ENCODE measurements at places on chromosomes 7 and 10.

DNA sequence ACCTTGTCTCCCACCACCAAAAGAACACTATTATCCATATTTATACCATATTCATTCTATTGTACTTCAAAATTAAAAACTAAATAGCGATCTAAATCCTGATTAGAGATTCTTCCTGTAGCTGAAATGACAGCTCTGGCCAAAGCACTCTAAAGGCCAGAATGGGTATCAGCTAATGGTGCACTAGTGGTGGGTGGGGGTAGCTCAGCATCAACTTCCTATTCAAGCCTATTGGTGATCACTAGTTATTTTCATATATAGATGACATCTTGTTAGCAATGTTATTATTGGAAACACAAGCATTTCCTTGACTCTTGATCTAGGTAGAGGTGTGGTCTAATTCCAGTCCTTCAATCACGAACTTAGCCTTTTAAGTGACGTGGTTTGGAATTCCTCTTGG lies 43.6 kb downstream of the TET1 start:
- H3K27me3 ChIP-seq: no peaks in the 10 kb centered on the region
- H3K4me1 ChIP-seq: peaks cover 14% of the 10 kb centered on the region
- no peaks in the 10 kb centered on the region for H3K36me3 ChIP-seq
- DNase-seq: no peak

DNA sequence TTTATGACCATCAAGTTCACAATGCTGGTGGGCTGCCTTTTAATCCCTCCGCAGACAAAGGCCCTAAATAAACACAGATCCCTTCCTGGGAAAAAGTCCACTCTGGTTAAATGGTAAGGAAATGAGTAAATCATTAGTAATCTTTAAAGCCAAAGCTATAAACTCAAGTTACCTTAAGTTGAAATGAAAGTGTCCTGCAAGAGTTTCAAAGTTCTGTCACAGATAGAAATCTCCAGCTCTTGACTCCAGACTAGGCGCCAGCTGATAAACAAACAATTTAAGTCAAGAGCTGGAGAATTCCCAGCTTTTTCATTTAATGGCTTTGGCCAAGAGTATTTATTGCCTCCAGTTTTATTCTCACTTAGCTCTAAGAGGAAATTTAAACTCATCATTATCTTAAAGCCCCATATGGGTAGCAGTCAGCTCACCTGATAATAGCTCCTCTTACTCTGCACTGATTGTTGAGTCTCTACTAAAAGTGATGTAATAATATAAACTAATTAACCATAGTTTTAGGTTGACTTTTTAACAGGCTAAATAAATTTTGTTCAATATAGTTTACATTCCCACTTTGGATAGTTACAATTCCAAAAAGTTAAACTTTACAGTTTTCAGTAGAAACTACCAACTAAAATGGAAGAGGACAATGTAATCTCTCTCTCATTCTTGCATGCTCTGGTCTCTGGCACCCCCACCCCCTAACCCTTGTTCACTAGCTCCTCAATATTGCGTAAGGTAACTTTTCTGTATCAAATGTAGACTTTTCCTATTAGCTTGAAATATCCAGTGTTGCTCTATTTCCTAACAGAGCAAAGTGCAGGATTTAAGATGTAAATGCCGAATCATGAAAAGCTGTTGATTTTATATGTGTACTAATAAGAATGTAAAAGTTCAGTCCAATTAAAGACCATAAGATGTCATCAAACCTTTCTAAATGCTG lies 56.1 kb downstream of the HIBADH start:
- no peak overlapping the region for H3K27ac ChIP-seq
- peaks cover 8% of the 10 kb centered on the region for H3K4me1 ChIP-seq
- no peaks in the 10 kb centered on the region for H3K27me3 ChIP-seq
- no peaks in the 10 kb centered on the region for H3K36me3 ChIP-seq
- H3K4me3 ChIP-seq: no peak overlapping the region

DNA sequence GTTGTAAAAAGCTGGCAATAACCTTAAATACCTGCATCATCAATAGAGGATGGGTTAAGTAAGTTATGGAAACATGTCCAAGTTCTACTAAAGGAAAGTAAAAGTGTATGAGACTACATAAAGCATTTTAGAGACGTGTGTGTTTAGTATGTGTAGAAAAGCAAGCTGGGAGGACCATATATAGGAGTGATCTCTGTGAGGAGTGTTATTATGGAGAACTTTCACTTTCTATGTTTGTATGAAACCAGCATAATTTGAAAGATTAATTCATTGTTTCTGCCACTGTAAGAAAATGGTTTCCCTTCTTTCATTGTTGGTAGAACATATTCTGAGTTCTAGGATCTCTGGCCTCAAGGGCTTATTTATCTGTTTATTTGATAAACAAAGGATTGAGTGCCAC lies 19.2 kb upstream of the PDLIM1 start:
- H3K4me3 ChIP-seq: no peak overlapping the region
- no peak for DNase-seq
- H3K4me1 ChIP-seq: peaks cover 37% of the 10 kb centered on the region
- no peaks in the 10 kb centered on the region for H3K27me3 ChIP-seq

DNA sequence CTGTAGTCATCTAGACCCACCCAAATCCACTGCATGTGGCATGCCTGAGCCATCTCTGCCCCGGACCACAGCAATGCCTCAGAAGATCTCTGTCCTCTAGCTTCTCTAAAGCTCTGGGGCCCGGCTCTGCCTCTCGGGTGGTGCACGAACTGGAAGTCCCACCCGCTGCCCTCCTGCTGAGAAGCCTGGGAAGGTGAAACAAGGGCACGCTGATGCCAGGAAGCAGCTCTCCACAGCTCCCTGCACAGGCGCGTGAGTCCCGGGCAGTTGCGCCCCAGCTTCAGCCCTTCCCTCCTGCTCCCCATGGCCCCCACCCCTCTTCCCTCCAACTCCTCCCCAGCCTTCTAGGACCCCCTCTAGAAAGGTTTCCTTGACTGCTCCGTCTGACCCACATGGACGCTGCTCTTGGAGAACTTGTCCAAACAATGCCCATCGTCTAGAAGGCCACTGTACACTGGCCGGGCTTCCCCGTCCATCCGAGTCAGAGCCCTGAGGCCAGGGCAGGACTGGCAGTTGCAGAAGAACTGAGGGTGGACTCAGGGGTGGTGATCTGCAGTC lies 12.8 kb downstream of the KCNH2 start:
- H3K27ac ChIP-seq: no peak overlapping the region
- DNase-seq: no peak
- no peaks in the 10 kb centered on the region for H3K4me1 ChIP-seq
- H3K36me3 ChIP-seq: no peaks in the 10 kb centered on the region

- H3K4me3 ChIP-seq: no peak overlapping the region
- H3K36me3 ChIP-seq: no peaks in the 10 kb centered on the region
- no peak overlapping the region for H3K27ac ChIP-seq
- no peak for DNase-seq
- no peaks in the 10 kb centered on the region for H3K27me3 ChIP-seq
These were observed 143.9 kb upstream of the NPS start for GRCh38 chr10:127405221-127405620.

GRCh38 chr10:46310143-46310514 lies 23.3 kb downstream of the ANTXRL start:
- no peak overlapping the region for H3K4me3 ChIP-seq
- no peaks in the 10 kb centered on the region for H3K27me3 ChIP-seq

- H3K27ac ChIP-seq: no peak overlapping the region
- no peaks in the 10 kb centered on the region for H3K4me1 ChIP-seq
- no peaks in the 10 kb centered on the region for H3K36me3 ChIP-seq
These were observed 268.2 kb downstream of the CCSER2 start for GRCh38 chr10:84596585-84596984.

All from pancreas (tissue), 10 donors.